Placental pericyte (primary cell): ENCODE measurements at places on chromosomes 7 and 10. TPM values are rescaled to one million over a fixed set of nuclear protein-coding genes. Genes with fewer than 3 reads are reported as not detected.

EPC1 gene
- total RNA-seq = 21.0 and 25.6 TPM in 2 replicates

KLF14 gene
- 0.14 and 0.22 TPM in 2 replicates for total RNA-seq

SMKR1 gene
- total RNA-seq = 0.66 TPM in 1 of 2 replicates, not detected in the other

ICA1 gene
- 0.43 and 0.88 TPM in 2 replicates for total RNA-seq

NFE2L3 gene
- 17.9 and 31.6 TPM in 2 replicates for total RNA-seq

GPC2 gene
- total RNA-seq = 0.66 and 1.9 TPM in 2 replicates

IDI2 gene
- not detected in 2 replicates for total RNA-seq

NUTM2B gene
- under 0.01 and 0.43 TPM in 2 replicates for total RNA-seq

OR9A4 gene
- not detected in 2 replicates for total RNA-seq

RET gene
- 0.22 and 0.43 TPM in 2 replicates for total RNA-seq

NEUROD6 gene
- total RNA-seq = not detected in 2 replicates

CYP3A5 gene
- total RNA-seq = under 0.01 and 0.72 TPM in 2 replicates

NKX2-3 gene
- not detected in 2 replicates for total RNA-seq

PRLHR gene
- not detected in 2 replicates for total RNA-seq

GPR146 gene
- total RNA-seq = 0.14 and 2.8 TPM in 2 replicates

GDF2 gene
- 0.14 TPM in 1 of 2 replicates, not detected in the other for total RNA-seq
